ENCODE measurements at places on chromosomes 7 and 10.

DNA sequence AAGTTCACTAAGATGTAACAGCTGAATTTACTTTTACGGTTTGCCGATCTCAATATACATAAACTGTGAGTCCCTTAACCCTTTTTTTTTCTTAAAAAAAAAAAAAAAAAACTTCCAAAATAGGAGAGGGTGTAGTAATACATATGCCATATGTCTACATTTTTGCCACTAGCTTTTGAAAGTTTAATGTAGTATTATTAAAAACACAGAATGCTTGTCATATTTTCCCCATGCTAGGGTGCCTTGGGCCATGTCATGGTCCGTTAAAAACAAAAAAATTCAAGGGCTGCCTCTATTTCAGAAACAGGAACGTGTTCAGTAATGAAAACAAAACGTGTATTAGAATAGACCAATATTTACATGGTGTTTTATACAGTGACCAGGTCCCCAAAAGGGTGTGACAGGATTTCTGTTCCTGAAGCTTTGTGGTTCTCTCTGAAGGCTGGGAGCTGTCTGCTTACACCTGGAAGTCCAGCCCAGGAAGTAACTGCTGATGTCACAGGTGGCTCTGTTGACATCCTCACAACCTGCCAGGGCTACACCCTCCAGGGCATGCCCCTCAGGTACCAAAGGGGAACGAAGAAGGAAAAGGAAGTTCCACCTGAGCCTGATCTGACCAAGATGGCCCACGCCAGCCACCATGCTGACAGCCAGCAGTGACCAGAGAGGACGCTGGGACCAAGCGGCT lies 79.0 kb downstream of the COBL start:
- no peaks in the 10 kb centered on the region for H3K4me1 ChIP-seq
- H3K4me3 ChIP-seq, result no peak overlapping the region
- DNase-seq, result no peak
- no peaks in the 10 kb centered on the region for H3K36me3 ChIP-seq
- H3K27ac ChIP-seq, result no peak overlapping the region

DNA sequence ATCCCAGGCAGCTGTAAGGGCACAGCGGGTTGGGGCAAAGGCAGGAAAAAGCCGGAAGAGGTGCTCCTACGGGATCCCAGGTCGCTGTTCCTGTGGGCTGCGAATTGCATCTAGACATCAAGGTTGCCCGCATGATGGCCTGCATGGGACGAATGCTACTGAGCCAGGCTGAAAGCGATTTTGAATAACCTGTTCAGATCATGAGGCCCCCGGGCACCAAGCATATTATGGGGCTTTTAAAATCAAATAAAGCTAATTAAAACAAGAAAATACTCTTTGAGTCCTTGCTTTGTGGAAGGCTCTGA lies 37.1 kb downstream of the CAMK2B start:
- DNase-seq, result no peak
- no peaks in the 10 kb centered on the region for H3K4me1 ChIP-seq
- H3K27ac ChIP-seq, result no peak overlapping the region
- no peaks in the 10 kb centered on the region for H3K36me3 ChIP-seq
- no peak overlapping the region for H3K4me3 ChIP-seq

GRCh38 chr10:110349831-110350230 lies 45.1 kb upstream of the SMNDC1 start:
- no peak overlapping the region for H3K4me3 ChIP-seq
- peaks cover 4% of the 10 kb centered on the region for H3K27me3 ChIP-seq
- no peak overlapping the region for H3K27ac ChIP-seq
- no peak for DNase-seq

DNA sequence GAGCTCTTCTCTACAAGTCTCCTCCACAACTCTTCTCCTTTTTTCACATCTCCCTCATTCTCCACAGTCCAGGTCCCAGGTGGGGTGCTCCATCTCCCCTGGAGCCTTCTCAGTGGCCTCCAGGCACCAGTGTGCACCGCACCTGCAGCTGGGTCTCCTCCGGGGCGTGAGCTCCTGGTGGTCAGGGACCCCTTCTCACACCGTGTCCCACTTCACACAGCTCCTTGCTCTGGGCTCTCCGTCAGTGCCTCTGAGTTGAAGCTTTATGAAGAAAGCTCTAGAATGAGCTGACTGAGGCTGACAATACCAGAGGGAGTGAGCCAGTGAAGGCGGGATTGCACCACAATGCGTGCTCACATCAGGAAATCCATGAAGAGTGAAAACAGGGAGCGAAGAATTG lies 290.2 kb downstream of the DNAJB6 start:
- no peak overlapping the region for H3K27ac ChIP-seq
- H3K27me3 ChIP-seq, result peaks cover 11% of the 10 kb centered on the region
- H3K4me3 ChIP-seq, result no peak overlapping the region
- peaks cover 52% of the 10 kb centered on the region for H3K4me1 ChIP-seq
- H3K36me3 ChIP-seq, result no peaks in the 10 kb centered on the region
- no peak for DNase-seq
